ENCODE measurements at places on chromosomes 2 and 18. TPM values are rescaled to one million over a fixed set of nuclear protein-coding genes. Genes with fewer than 3 reads are reported as not detected.
A peak's percentile ranks its signal among the peaks of the same experiment; 100 is the strongest.

DNA sequence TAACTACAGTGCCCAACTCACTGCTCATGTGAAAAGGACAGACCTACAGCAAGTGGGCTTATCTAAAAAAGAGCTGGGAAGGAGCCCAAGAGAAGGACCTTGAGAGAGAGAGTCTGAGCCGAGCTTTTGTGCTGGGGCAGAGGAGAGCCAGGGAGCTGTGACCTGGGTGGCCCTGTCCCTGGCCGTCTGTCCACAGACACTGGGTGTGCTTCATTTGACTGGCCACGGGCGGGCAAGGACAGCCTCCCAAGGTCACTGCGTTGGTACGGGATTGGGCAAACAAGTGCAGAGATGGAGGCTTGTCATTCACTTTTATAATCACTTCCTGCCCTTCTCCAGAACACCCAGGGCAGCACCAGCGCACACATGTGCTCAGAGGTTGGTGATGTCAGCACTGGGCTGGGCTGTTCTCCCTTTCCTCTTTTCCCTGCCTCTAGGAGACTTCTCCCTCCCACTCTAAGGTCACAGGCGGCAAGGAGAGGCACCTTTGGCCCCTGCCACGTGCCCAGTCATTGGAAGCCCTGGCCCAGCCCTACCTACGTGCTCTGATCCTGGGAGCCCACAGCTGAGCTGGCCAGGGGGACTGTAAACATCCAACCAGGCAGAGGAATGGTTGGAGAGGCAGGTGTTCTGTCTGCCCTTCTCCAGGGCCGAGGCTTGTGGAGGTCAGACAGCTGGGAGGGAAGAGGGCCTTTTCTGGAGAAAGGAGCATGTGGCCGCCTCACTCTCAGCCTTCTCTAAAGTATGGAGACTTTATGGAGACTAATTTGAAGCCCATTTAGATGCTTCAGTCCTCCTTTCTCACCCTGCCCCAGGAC, 6.4 kb upstream of the PSD4 start:
- H3K27me3 ChIP-seq = no peaks in the 10 kb centered on the region
- peak; percentile 56 for DNase-seq
- H3K4me3 ChIP-seq = peak overlapping the region; percentile 81
- peak overlapping the region; percentile 94 for H3K27ac ChIP-seq
- H3K36me3 ChIP-seq = peaks cover 35% of the 10 kb centered on the region

- H3K27me3 ChIP-seq = no peaks in the 10 kb centered on the region
- no peak overlapping the region for H3K4me3 ChIP-seq
- no peak overlapping the region for H3K27ac ChIP-seq
- no peaks in the 10 kb centered on the region for H3K36me3 ChIP-seq
- H3K4me1 ChIP-seq = no peaks in the 10 kb centered on the region
Measured at GRCh38 chr2:75787532-75788132, 76.9 kb upstream of the GCFC2 start.

DNA sequence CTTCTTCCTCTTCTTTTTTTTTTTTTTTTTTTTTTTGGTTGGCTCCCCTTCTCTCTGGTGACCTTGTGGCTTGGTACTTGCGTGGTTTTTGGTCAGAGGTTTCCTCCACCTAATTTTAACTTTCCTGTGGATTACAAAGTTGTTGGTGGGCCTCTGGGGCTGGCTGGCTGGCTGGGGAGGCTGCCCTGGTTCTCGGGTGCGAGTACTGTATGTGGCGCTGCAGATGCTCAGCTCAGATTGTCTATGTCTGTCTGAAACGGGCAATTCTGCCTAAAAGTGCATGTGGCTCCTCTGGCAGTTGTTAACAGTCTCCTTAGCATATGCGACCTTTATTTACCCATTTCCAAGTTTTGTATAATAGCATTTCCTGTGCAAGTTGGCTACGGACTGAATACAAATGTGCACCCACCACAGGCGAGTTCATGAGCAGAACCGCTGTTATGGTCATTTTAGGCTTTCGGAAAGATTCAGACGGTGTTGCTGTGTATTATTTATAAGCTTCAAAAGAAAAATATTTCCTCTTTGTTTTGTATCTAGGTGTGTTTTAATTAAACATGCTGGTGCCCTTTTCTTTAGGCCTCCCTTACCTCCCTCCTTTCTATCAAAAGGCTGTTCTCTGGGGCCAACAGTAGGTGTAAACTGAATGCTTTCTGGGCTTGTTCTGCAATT, 4.4 kb downstream of the TBR1 start:
- H3K36me3 ChIP-seq = peaks cover 2% of the 10 kb centered on the region
- DNase-seq = no peak
- peaks cover 91% of the 10 kb centered on the region for H3K27me3 ChIP-seq
- no peak overlapping the region for H3K4me3 ChIP-seq
- peaks cover 51% of the 10 kb centered on the region for H3K4me1 ChIP-seq

DNA sequence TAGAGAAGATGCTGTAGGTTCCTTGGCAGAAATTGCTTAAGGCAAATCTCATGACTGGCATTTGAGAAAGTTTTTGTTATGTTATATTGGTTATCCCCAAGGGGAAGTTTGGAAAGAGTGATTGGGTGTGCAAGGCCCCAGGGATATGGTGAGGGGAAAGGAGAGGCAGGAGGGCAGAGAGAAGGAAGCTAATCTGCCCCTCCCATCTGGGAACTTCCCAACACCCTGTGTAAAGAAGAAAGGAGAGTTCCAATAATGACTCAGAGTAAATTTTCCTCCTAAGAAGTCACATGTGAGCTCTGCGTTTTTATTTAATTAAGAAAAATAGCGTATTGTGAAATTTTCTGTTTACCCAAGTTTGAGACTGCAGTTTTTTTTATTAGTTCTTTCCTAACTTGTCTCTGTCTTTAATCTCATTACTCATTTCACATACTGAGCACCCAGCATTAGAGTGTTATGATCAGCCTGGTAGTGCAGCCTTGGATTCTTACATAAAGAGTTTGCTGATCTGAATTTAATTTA, 3.1 kb upstream of the KYNU start:
- no peak overlapping the region for H3K4me3 ChIP-seq
- H3K27ac ChIP-seq = no peak overlapping the region
- DNase-seq = no peak

DNA sequence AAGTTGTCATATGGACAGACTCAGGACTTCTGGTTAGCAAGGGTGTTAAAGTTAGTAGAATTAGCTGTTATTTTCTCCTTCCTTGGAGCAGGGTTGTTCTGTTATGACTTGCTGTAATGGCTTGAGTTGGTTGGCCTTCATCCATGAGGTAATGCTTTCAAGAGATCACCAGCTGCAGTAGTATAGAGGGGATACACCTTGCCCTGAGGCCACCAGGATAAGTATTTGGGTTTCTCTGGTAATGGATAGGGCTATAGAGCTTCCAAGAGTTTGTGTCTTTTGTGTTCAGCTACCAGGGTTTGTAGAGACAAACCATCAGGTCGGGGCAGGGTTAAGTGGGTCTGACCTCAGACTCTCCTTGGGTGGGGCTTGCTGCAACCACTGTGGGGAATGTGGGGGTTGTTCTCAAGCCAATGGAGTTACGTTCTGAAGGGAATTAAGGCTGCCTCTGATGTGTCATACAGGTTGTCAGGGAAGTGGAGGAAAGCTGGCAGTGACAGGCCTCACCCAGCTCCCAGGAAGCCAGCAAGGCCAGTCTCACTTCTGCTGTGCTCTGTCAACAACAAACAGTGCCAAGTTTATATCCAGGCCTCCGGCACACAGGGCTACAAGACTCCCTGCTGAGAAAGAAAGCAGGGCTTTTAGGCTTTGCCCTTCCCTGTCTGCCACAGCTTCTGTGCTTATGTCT, 356.6 kb downstream of the SPAG16 start:
- no peak for DNase-seq
- no peak overlapping the region for H3K4me3 ChIP-seq
- H3K27me3 ChIP-seq = no peaks in the 10 kb centered on the region
- H3K36me3 ChIP-seq = no peaks in the 10 kb centered on the region
- no peaks in the 10 kb centered on the region for H3K4me1 ChIP-seq

GRCh38 chr2:236085647-236086046, 82.5 kb downstream of the GBX2 start:
- no peaks in the 10 kb centered on the region for H3K4me1 ChIP-seq
- H3K36me3 ChIP-seq = no peaks in the 10 kb centered on the region
- H3K4me3 ChIP-seq = no peak overlapping the region
- H3K27ac ChIP-seq = no peak overlapping the region

The SLC20A1 gene
- total RNA-seq = 105 TPM

The RFX8 gene
- 2.2 TPM for total RNA-seq

GRCh38 chr2:172039011-172039704, 39.4 kb downstream of the METAP1D start:
- no peak overlapping the region for H3K4me3 ChIP-seq
- no peaks in the 10 kb centered on the region for H3K36me3 ChIP-seq
- DNase-seq = no peak
- H3K27ac ChIP-seq = no peak overlapping the region
- H3K27me3 ChIP-seq = peaks cover 2% of the 10 kb centered on the region
- peaks cover 1% of the 10 kb centered on the region for H3K4me1 ChIP-seq

The NT5C1B gene
- total RNA-seq = not detected

DNA sequence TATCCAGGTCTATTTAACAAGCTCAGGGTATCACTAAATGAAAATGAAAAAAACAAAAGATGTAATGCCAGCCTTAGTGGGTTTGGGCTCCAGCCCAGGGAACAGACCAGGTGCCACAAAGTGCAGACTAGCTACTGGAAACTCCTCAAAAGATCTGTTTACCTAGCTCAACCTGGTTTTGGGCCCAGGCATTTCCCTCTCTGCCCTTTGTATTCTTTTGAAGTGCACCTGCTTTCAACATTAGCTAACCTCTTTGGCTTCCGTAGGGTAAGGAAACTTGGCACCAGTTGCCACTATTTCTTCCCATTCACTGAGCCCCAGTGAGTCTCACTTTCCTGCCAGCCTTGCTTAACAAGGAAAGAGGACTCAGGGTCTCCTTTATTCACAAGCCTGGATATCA, 123.6 kb upstream of the CDCA7 start:
- no peak overlapping the region for H3K4me3 ChIP-seq
- no peak for DNase-seq
- peaks cover 7% of the 10 kb centered on the region for H3K36me3 ChIP-seq
- H3K27ac ChIP-seq = no peak overlapping the region
- peaks cover 6% of the 10 kb centered on the region for H3K27me3 ChIP-seq
- H3K4me1 ChIP-seq = peaks cover 8% of the 10 kb centered on the region

DNA sequence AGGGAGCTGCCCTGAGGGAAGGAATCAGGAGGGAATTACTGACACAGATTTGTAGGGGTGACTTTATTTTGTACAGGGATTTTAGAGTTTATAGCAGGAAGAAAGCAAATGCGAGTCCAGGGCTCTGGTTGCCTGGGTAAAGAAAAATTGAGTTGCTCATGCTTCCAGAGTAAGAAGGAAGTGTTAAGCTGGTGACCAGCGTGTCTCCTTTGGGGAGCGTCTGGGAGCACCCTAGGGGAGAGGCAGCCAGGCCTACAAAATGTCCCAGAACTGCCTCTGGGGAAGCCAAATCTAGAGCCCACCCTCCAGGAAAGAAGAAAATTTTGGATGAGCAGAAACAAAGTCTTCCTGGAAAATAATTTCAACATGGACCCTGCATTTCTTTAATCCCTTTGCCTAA, 147.0 kb downstream of the VAPA start:
- no peak overlapping the region for H3K27ac ChIP-seq
- peaks cover 9% of the 10 kb centered on the region for H3K27me3 ChIP-seq
- peaks cover 7% of the 10 kb centered on the region for H3K4me1 ChIP-seq

DNA sequence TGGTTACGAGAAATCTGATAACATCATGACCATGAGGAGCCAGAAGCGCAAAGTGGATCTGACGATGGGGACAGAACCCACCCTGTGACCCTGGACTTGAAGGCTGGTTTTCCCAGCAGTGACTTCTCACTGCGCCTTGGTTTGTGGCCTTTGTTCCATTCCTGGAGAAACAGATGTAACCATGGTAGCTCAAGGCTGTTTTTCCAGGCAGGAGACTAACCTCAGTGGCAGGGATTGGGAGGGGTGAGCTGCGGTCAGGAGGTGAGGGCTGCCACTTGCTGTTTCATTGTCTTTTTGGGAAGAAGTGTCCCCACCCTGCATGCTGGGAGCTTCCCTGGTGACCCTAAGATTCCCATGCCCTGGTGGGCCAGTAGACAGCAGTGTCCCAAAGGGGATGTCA, 116.4 kb upstream of the SMAD2 start:
- H3K4me1 ChIP-seq = no peaks in the 10 kb centered on the region
- no peak overlapping the region for H3K27ac ChIP-seq
- no peak for DNase-seq
- H3K27me3 ChIP-seq = peaks cover 2% of the 10 kb centered on the region
- no peak overlapping the region for H3K4me3 ChIP-seq
- no peaks in the 10 kb centered on the region for H3K36me3 ChIP-seq

DNA sequence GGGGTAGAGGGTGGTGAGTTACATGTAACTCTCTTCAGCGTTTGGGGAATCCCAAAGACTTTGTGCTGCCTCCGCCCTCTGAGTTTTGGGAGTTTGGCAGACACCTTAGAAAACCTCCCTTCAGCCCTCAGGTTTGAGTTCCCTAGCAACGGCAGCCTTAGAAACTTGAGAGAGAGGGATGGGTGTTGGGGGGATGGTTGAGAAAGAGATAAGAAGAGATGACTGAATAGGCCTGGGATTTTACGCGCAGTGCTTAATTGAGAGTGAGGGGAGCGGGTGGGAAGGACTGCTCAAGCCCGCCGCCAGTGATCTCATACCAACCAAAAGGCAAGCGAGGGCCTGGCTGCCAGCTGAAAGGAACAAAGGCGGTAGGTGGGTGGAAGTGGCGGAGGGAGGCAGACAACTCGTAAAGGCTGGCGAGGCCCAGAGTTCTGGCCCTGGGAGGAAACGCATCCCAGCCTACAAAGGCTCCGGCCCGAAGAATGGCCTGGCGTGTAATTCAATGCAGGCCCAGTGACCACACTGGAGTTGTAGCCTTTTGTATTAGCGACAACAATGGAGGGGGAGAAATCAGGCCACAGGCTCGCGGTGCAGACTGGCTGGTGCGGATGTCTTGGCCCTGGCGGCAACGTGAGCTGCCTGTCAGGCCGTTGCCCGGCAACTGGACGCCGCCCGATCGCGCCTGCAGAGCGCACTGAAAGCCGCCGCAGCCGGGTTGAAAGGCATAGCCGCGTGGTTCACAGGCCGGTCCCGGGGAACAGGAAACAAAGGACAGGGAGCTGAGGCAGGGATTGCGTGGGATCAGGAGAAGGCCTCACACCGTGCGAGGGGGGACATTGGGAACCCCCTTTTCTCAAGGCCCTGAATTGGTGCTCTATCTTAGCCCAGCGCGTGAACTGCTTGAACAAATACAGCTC, 39.9 kb upstream of the DARS1 start:
- H3K4me3 ChIP-seq = peak overlapping the region; percentile 28
- peaks cover 4% of the 10 kb centered on the region for H3K27me3 ChIP-seq
- DNase-seq = peak; percentile 61

- H3K36me3 ChIP-seq = no peaks in the 10 kb centered on the region
- H3K27ac ChIP-seq = no peak overlapping the region
- no peak overlapping the region for H3K4me3 ChIP-seq
- H3K27me3 ChIP-seq = no peaks in the 10 kb centered on the region
Measured at GRCh38 chr2:240369801-240370585, 65.5 kb upstream of the GPC1 start.

DNA sequence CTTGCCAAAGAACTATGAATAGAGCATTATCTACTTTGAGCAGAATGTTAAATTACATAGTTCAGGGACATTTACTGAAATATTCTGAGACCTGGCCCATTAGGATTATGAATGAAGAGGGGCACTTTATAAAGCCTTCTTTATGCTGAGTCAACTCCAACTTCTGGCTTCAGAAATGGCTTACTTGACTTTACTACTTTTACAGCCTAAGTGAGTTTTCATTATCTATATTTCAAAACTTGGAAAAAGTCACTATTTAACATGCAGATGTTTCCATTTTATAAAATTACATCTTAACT, 37.7 kb downstream of the SESTD1 start:
- no peaks in the 10 kb centered on the region for H3K4me1 ChIP-seq
- no peak overlapping the region for H3K4me3 ChIP-seq
- H3K27ac ChIP-seq = no peak overlapping the region
- DNase-seq = no peak

Data from activated naive CD8-positive, alpha-beta T cell treated with anti-CD3 and anti-CD28 coated beads, Interleukin-2, amount 10 ng/mL, durations not matched to agents 7 days and 5 days (primary cell).